ENCODE measurements at places on chromosomes 3 and 15. TPM values are rescaled to one million over a fixed set of nuclear protein-coding genes. Genes with fewer than 3 reads are reported as not detected.

DNA sequence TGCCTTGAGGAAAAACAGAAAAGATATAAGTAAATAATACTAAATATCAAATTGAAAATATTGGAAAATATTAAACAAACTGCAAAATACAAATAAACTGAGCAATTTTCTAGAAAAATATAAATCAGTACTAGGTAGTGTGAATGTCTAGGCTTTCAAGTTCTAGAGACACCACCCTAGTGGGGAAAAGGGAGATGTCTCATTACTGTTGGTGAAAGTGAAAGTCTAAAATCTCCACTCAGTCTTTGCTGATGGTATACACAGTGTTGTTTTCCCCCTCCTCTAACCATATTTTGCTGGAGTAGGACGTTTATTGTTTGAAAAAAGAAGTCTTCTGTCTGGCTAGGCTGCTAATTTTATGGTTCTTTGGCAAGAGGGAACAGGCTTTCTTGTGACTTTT lies 1368.9 kb downstream of the OTOL1 start:
- DNase-seq = no peak

GRCh38 chr3:62479326-62479725 lies 106.0 kb upstream of the FEZF2 start:
- no peak for DNase-seq

- DNase-seq = no peak
Observed at GRCh38 chr3:14031271-14031670, 93.4 kb downstream of the CHCHD4 start.

GRCh38 chr3:77259694-77260093 lies 219.8 kb downstream of the ROBO2 start:
- DNase-seq = no peak

GRCh38 chr3:116306149-116306548 lies 139.1 kb downstream of the LSAMP start:
- no peak for DNase-seq

DNA sequence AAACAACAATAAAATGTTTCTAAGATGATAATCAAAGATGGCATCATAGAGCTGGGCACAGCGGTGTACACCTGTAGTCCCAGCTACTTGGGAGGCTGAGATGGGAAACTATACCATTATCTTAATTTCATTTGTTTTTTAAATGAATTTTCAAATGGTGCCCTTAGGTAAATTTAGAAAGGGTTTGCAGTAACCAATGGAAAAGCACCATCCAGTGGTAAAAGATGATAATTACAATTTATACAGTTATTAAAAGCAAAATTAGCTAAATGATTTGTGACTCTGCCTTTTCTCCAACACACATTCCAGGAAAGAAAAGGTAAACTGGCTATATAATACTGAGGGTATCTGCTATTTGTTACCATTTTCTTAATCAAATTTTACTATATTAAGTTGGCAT lies 14.4 kb upstream of the ANKRD28 start:
- no peak for DNase-seq

- peak; percentile 90 for DNase-seq
Observed at GRCh38 chr15:89017370-89018066, 70.7 kb upstream of the ABHD2 start.

- no peak for DNase-seq
Observed at GRCh38 chr3:49123687-49124086, 3.1 kb upstream of the USP19 start.

Gene SLC12A1
- not detected for total RNA-seq

Gene MAP1A
- total RNA-seq = 1.5 TPM

All from activated CD4-positive, alpha-beta memory T cell treated with anti-CD3 and anti-CD28 coated beads for 36 hours (primary cell).